Activated T-helper 17 cell treated with anti-CD3 and anti-CD28 coated beads, Interleukin-2, amount 50 U/mL, for 72 hours (primary cell): ENCODE measurements at places on chromosomes 2 and 18.

GRCh38 chr2:121005453-121005852 lies 269.8 kb downstream of the GLI2 start:
- ATAC-seq, result no peak

- no peak for ATAC-seq
These were observed 61.4 kb upstream of the RTN4 start for GRCh38 chr2:55111570-55112228.

GRCh38 chr2:149716687-149717086 lies 129.1 kb upstream of the MMADHC start:
- no peak for ATAC-seq

DNA sequence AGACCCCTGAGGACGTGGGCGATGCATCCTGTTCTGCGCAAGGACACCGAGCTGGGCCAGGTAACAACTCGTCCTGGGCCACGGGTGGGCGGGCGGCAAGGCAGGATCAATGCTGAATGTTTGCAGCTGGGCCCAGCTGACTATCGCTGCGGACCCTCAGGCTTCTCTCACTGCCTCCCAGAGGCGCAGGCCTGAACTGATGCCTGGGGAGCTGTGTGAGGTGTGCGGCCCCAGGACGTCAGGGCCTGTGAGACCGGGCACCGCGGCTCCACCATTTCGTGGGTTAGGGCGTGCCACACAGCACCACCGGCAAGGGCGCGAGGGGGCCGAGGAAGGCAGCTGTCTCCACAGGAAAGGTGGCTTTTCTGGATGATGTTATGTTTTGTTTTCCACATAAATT lies 307.4 kb downstream of the NDUFA10 start:
- no peak for ATAC-seq

DNA sequence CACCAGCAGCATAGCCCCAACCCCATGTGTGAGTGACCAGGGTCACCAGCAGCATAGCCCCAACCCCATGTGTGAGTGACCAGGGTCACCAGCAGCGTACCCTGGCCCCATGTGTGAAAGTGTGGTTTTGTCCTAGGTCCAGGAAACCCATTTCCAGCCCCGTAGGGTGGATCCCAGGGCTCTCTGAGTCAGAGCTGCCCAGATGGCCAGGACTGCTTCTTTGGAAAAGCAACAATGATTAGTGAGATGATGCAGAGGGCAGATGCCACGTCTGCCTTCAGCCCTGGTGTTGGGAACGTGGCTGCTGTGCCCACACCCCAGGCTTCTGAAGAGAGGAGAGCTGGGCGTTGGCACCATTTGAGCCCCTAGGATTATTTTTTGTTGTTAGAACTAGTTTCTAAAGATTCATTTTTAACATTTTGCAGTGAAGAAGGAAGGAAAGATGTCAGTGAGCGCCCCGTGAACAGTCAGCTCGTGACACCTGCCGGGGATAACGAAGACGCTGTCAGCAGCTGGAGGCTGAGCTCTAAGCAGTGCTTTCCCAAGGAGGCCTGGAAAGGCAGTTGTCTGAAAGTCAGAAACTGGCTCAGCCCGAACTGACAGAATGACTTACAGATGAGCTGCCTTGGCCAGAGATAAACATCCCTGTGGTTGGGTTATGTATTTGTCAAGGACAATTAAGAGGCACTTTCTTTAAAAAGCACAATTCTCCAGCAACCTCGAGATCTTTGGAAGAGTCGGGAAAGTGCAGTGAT lies 32.1 kb upstream of the KCNG2 start:
- ATAC-seq, result no peak

- no peak for ATAC-seq
These were observed 85.8 kb upstream of the NDUFV2 start for GRCh38 chr18:9016633-9017166.

DNA sequence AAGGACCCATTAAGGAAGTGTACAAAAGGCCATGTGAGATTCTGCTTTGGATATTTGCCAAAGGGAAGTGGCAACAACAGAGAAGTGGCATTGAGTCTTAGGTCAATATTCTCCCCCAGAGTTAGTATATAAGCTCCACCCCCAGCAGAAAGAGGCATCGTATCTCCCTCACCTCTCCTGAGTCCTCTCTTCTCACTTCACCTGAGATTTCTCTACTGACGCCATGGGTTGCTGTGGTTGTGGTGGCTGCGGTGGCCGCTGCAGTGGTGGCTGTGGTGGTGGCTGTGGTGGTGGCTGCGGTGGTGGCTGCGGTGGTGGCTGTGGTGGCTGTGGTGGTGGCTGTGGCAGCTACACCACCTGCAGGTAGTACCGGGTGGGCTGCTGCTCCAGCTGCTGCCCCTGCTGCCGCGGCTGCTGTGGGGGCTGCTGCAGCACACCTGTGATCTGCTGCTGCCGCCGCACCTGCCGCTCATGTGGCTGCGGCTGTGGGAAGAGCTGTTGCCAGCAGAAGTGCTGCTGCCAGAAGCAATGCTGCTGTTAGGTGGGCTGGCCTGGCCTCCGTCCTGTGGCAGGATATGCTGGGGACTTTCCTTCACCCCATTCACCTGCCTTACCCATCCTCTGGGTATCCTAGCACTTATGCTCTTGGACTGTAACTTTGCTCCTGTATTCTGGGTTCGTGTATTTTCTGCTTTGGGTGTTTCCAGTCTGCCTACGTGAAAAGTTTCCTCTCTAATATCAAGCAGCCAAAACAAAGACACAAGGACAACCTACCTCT lies 5.9 kb downstream of the SCYGR3 start:
- no peak for ATAC-seq

- no peak for ATAC-seq
These were observed 326.8 kb downstream of the DYSF start for GRCh38 chr2:71780162-71780561.
